NCI-H2029 treated with DMSO at 0.1 percent for 48 hours (cell line): ENCODE measurements at places on chromosomes 16 and 17.

GRCh38 chr17:73956595-73957465 lies 246.6 kb upstream of the RPL38 start:
- no peak for DNase-seq

DNA sequence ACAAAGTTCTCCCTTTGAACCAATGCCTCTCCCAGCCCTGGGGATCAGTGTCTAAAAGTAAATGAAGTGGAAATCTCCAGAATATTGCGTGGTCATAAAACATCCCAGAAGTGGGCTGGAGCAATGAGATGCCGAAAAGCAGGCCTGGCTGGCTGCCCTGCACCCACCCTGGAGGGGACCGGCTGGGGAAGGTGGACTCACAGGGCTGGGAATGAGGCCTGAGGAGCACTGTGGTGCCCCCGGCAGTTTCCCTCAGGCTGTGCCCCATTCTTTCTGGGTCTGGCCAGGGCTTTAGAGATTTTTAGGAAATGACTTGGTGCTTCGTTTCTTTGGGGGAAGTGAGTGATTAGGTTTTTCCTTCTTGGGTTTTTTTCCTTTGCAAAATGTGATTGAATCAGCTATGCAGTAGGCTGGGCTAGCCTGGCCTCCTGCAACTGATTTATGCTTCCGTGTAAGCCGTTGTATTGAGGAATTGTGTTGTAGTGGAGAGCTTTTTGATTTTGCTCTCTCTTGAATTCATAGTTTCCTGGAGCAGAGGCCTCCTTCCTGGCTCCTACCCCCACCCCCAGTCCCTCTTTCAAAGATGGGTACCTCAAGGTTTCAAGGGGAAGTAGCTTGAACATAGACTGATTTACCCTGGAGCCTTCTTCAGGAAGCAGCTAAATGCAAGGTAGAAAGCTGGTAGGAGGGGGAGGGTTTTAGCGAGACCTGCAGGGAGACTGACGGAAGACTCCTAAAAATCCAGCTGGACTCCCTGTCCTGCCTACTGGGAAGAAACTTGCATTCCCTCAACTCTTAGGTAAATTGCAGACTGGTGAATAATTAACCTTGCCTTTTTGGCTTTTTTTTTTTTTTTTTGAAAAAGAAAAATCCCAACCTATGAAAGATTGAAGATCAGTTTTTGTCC lies 170.2 kb downstream of the RAB11FIP4 start:
- no peak for DNase-seq

DNA sequence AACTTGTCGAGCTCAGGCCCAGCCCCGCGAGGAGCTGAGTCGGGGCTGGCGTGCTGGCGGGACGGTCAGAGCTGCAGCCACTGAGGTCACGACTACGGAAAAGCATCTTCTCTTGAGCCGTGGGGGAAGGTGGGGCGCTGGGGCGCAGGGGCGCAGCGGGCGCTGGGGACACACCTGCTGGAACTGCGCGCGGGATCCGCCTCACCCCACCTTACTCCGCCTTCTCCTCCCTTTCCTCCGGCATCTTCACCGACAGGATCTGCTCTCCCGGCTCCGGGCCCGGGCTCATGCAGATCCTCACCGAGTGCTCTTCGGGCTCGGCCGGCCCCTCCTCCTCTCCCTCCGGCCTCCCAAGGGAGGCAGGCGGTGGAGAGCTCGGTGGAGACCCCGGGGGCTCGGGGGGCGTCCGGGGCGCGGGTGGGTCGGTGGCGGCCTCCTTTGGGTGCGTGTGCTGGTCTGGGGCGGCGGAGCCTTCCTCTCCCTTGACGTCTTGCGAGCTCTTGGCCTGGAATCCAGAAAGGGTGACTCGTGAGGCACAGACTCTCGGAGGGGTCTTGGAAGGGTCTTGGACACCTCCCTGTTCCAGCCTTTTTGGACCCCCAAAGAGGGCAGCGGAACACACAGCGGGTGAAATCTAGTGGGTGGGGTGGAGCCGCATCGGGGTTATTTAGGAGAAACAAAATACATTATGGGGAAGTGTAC lies 81.8 kb upstream of the KIFC3 start:
- no peak for DNase-seq

GRCh38 chr17:62674841-62675240 lies 47.4 kb downstream of the MRC2 start:
- DNase-seq: no peak

DNA sequence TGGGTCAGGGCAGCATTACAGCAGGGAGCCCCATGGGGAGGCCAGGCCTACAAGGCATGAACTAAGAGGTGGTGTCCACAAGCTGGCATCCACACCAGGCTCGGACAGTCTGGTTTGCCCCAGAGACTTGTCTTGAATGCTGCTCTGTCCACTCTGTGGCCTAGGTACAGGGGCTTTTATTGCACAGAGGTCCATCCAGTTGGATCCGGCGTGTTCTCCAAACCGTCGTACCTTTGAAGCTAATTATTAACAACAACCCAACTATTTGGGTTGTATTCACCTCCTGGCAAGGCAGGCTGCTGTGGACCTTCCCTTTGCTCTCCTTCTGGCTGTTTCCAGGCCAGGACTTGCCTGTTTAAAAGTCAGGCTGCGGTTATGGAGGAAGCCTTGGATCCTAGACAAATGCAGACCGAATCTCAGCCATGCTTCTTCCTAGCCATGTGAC lies 123.4 kb downstream of the CLEC16A start:
- DNase-seq: no peak

- no peak for DNase-seq
Observed at GRCh38 chr16:440627-441026, 15.2 kb downstream of the RAB11FIP3 start.
